ENCODE measurements at places on chromosomes 5 and 9.

DNA sequence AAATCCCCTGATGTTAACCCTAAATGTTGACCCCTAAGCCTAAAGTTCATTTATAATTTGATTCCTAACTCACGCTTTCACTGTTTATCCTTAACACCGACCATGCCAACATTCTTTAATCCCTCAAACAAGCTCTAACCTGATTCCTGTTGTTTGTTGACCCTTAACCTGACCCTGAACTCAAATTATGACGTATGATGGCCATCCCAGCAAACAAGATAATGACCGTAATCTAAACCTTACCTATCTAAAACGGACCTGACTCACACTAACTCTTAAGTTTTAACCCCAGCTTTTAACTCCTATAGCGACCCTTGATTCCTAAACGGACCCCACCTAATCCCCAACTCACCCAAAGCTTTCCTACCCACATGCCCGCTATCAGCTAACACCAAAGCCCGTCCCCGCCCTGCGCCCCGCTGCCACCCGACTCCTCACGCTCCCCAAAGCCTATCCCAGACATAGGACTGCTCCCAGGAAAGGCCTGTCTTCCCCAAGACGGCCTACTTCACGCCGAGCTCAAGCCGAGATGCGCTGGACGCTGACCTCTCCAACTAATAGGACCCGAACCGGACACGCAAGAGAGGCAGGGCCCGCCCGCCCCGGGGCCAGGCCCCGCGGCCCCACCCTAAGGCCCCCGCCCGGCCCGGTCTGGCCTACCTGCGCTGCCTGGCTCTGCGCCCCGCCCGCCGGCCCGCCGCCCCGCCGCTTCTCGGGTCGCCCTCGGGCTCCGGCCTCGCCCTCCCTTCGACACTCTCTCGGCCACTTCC is 395 bp downstream of the TLN1 start:
- DNase-seq = no peak

- peak; percentile 70 for DNase-seq
Observed at GRCh38 chr5:167853421-167853820, 438.0 kb upstream of the WWC1 start.

DNA sequence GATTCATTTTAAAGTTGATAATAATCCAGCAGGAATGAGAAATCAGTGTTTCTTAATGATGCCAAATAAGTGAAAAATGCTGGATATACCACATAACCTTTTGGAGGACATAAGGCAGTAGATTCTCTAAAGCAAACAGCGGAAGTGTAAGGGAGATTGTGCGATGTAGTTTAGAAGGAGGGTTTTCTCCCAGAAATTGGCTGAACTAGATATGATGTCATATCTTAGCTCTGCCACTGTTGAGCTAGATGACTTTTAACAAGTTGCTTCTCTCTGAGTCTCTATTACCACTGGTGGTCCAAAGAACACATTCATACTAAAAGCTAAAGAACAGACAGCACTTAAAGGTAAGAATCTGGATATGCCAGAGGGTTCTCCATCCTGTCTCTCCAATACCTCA is 107.0 kb downstream of the NR6A1 start:
- peak; percentile 35 for DNase-seq

GRCh38 chr9:132745756-132746709 is 75.8 kb downstream of the GTF3C4 start:
- DNase-seq = no peak

GRCh38 chr5:72456391-72457074 is 50.7 kb downstream of the ZNF366 start:
- DNase-seq = no peak

DNA sequence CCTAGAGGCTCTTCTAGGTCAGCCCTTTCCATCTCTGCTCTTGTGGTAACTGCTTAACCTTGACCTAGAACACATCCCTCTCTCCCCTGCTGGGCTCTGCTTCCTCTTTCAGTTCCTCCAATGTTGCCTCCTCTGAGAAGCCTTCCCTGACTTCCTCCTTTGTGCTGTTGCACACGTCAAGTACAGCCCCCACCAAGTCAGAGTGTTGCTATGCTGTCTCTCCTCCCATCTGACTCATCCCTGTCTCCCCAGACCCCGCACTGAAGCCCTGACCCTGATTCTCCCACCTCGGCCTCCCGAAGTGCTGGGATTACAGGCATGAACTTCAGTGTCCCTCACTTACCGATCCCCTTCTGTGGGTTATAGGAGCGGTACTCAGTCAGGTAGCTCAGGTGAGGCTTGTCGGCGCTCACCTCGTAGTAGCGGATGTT is 10.4 kb upstream of the TRIM14 start:
- DNase-seq = no peak

GRCh38 chr5:172597755-172598155 is 43.3 kb upstream of the NEURL1B start:
- no peak for DNase-seq

- DNase-seq = no peak
Observed at GRCh38 chr9:137113385-137114159, 961 bp downstream of the DPP7 start.

DNA sequence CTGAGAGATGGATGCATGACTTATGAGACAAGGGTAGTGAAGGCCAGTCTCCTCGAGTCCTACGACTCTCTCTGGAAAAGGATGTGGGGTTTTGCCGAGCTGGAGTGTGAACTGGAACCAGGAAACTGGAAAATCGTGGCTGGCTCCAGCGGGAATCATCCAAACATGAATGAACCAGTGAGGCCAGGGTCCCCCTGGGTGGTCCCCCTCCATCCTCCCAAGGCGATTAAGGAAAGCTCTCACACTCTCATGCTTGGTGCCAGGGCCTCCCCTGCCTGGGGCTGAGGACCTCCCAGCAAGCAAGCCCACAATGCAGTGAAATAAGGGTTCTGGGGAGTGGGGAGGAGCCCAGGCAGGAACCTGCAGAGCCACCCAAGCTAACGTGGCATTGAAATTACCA is 9.6 kb upstream of the AMBP start:
- DNase-seq = no peak

DNA sequence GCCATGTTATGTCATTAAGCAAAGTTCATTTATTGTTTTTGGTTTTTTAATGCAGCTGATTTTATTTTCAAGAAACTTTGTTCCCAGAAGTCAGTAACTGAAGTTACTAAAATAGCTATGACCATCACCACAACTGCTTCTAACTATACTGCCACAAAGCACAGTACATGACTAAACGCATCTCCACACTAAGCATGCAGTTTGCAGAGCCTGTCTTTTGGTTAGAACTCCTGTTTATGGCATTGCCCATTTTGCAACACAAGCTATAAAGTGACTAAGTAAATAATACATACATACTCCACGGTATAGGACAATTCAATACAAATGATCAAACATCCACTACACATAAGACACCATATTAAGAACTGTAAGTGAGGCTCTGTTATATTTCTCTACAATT is 109.7 kb downstream of the MLLT3 start:
- DNase-seq = no peak

GRCh38 chr5:170896779-170897178 is 35.0 kb downstream of the RANBP17 start:
- peak; percentile 68 for DNase-seq

DNA sequence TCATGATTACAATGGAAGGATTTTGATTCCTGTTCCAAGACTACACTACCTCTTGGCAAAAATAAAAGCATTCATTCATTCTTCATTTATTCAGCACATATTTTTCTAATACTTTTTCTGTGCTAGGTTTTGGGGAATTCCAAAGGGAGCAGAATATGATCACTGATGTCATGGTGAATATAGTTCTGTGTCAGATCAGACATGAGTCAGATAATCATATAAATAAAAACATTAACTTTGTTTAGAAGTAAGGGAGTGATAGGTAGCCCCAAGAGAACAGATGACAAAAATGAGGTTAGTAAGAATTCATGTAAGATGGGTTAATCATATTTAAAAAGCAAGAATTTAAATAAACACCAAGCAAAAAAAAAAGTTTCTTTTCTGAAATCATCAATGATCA is 94.1 kb upstream of the RANBP6 start:
- no peak for DNase-seq

DNA sequence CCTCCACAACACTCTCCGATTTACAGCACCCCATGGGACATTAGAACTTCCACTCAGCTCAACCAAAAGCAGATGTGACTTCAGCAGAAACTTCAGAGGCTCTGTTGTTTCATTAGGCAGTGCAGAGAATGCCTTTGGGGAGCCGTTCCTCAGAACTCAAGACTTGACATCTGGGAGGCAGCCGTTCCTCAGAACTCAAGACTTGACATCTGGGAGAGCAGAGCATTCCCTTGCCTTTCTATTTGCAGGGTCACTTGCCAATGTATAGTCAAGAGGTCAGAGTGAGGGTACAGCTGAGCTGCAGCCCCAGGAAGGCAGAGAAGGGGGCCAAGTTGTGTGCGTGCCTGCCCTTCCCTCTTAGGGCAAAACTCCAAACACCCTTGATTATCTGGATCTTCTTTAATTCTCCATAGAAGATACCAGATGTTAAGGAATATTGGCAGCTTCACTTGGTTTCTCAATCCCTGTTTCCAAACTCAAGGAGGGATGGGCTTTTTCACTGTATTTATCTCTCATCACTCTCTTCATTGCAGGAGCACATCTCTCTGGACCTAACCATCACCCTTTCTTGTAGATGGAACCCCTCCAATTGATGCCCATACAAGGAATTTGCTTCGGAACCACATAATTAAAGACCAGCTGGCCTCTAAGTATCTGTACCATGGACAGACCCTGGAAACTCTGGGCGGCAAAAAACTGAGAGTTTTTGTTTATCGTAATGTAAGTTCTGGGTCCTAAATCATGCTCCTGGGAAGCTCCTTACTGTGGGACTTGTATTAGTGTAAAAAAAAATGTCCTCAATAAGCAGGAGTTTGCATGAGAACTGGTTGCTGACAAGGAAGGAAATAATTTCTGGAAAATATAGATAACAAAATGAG is 25.6 kb downstream of the TGFBI start:
- no peak for DNase-seq

GRCh38 chr5:18329328-18329727 is 695.1 kb downstream of the TAF11L14 start:
- DNase-seq = no peak

GRCh38 chr5:175706499-175706898 is 48.6 kb downstream of the HRH2 start:
- no peak for DNase-seq

DNA sequence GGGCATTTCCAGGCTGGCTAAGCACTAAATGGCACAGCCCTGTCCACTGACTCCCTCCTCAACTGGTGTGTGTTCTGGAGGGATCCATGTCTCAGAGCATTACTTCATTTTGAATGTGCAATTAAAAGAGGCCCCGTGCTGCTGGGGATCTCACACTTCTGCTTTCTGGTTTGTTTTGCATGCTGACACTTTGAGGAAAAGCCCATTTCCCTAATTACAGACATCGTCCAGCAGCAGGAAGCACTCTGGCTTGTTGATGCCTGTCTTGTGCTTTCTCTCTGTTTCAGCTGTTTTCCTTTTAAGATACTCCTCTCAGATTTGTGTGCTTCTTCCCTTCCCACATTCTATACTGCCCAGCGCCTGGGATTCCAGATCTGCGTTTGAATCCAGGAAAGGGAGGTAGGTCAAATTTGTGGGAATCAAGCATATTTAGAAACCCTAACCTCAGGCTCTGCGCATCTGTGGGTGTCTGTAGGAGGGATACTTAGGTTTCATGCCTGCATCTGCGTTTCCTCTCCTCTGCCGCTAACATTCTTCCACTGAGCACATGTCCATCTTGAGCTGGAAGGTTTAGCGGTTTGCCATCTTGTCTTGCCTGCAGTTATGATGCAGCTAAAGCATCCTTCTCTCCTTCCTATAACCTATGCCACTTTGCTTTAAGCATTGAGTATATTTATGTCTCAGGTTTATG is 25.7 kb downstream of the SYK start:
- DNase-seq = no peak

- no peak for DNase-seq
Observed at GRCh38 chr5:142222866-142223558, 101.8 kb downstream of the SPRY4 start.

DNA sequence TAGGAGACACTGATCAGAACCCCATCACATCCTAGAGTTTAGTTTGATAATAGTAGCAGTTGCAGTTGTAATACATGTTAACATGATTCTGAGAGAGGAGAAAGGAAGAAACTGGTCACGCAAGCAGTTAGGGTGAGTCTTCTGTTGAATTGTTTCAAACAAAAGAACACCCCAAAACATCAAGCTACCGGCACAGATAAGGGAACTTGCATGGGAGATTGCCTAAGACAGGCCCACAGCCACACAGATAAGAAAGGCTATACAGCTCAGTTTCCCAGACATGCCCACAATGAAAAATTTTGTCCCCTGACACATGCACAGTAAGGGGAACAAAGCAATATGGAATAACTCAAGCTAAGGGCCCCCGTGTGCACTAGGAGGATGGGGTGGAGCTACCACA is 15.9 kb downstream of the HSPB3 start:
- no peak for DNase-seq

- DNase-seq = no peak
Observed at GRCh38 chr5:10994091-10994986, 233.3 kb upstream of the DAP start.

GRCh38 chr9:109182940-109183798 is 16.1 kb upstream of the FRRS1L start:
- peak; percentile 30 for DNase-seq

GRCh38 chr5:124980163-124980941 is 233.9 kb upstream of the ZNF608 start:
- no peak for DNase-seq

GRCh38 chr5:40258222-40258621 is 421.5 kb upstream of the PTGER4 start:
- peak; percentile 34 for DNase-seq

DNA sequence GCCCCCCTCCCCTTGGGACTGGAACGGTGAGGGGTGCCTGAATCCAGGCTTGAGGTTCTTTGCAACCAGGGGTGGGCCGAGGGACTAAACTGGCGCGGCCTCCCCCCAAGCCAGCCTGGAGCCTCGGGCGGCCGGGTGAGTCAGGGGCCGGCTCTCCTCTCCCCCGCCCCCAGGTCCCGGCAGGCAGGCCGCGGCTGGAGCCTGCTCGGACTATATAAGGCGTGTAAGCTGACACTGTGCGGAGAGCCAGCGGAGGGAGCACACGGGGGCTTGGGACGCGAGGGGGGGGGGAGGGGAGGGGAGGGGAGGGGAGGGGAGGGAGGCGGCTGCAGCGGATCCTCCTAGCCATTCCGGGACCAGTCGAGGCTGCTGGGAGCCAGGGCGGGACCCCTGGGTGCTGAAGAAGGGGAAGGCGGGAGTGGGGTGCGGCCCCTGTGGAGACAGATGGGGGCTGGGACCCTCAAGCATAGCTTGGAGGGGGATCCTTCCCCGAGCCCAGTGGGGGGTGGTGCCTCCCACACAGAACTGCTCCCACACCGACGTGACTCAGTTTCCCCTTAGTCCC is 595 bp downstream of the PDLIM7 start:
- peak; percentile 92 for DNase-seq

DNA sequence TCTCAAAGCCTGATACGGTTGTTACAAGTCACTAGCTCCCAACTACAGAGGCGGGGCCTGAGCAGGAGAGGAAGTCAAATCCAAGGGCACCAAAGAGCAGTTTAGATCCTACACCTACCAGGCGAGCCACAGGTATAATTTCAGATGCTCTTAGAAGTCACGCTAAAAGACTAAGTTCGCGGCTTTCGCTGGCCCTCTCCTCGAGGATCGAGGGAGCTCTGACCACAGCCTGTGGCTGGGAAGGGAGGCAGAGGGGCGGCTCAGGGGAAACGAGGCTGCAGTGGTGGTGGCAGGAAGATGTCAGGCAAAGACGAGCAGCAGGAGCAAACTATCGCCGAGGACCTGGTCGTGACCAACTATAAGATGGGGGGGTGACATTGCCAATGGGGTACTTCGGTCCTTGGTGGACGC is 48.6 kb downstream of the SEMA4D start:
- DNase-seq = no peak

- no peak for DNase-seq
Observed at GRCh38 chr5:62421414-62421813, 8.9 kb downstream of the IPO11 start.
